T-cell (primary cell): ENCODE measurements at places on chromosomes 1 and 21. TPM values are rescaled to one million over a fixed set of nuclear protein-coding genes. Genes with fewer than 3 reads are reported as not detected.

GRCh38 chr1:93588206-93588605, 93.4 kb downstream of the BCAR3 start:
- DNase-seq: no peak

DNA sequence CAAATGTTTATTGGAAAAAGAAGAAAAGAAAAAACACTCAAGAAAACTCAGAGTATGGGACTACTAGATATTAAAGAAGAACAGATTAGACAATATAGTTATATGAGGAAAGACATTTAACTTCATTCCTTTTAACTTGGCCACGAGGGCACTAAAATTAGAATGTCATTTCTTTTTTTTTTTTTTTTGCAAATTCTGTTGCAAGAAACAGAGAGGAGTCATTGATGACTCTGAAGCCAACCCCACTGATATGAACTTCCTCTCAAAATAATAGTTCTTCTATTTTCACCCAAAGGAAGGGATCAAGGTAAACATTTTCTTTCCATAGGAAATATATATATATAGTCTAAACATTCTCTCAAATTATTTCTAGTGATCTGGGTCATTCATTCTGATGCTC, 24.6 kb upstream of the PEX19 start:
- no peak for DNase-seq

GRCh38 chr1:235404190-235404589, 37.0 kb downstream of the TBCE start:
- DNase-seq: no peak

GRCh38 chr1:92554216-92554615, 67.5 kb upstream of the GFI1 start:
- no peak for DNase-seq

DNA sequence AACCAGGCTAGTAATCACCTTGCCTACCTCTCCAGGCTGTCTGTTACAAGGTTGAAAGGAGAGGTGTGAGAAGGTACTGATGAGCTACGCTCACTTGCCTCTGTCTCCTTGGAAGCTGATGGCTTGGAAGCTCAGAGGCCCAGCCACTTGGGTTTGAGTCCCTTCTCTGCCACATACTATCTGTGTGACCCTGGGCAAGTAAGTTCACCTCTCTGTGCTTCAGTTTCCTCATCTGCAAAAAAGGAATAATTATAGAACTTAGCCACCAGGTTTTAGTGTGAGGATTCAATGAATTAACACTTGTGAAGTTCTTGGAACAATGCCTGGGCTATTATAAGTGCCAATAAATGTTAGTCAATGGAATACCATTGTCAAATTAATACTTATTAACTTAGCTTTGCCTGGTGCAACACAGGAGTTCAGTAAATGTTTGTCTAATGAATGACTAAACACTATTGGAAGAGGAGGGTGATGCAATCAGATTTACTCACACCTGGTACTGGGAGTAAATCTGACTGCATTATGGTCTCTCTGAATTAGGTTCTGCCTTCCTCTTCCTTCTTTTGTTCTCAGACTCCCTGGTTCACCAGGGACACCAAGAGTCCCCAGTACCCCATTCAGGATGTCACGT, 55.5 kb downstream of the TRABD2B start:
- no peak for DNase-seq

GRCh38 chr1:55986003-55986402, 593.4 kb downstream of the PLPP3 start:
- no peak for DNase-seq

- DNase-seq: peak; percentile 43
These were observed 701 bp downstream of the CEP170 start for GRCh38 chr1:243254233-243254926.

DNA sequence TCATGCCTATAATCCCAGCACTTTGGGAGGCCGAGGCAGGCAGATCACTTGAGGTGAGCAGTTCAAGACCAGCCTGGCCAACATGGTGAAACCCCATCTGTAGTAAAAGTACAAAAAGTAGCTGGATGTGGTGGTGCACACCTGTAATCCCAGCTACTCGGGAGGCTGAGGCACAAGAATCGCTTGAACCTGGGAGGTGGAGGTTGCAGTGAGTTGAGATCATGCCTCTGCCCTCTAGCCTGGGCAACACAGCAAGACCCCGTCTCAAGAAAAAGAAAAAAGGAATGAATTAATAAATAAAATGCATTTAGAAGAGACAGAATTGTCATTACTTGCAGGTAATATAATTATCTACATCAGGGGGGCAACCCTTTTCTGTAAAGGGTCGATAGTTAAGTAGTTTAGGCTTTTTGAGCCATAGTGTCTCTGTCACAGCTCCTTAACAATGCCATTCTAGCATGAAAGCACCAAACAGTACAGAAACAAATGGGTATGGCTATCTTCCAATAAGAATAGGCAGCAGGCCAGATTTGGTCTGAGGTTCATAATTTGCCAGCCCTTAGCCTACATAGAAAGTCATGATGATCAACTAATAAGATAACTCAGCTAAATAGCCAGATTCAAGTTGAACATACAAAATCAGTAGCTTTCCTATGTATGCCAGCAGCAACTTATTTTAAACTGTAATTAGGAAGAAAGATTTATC, 56.8 kb downstream of the RPRD2 start:
- no peak for DNase-seq

GRCh38 chr1:39639305-39640130, at the start of gene HEYL:
Gene HEYL (minus strand): TSS chr1:39639643. CDS start chr1:39639625, 18 bp downstream.
- DNase-seq: peak; percentile 40

GRCh38 chr21:38258521-38259485, 2.0 kb downstream of the KCNJ15 start:
- DNase-seq: no peak

DNA sequence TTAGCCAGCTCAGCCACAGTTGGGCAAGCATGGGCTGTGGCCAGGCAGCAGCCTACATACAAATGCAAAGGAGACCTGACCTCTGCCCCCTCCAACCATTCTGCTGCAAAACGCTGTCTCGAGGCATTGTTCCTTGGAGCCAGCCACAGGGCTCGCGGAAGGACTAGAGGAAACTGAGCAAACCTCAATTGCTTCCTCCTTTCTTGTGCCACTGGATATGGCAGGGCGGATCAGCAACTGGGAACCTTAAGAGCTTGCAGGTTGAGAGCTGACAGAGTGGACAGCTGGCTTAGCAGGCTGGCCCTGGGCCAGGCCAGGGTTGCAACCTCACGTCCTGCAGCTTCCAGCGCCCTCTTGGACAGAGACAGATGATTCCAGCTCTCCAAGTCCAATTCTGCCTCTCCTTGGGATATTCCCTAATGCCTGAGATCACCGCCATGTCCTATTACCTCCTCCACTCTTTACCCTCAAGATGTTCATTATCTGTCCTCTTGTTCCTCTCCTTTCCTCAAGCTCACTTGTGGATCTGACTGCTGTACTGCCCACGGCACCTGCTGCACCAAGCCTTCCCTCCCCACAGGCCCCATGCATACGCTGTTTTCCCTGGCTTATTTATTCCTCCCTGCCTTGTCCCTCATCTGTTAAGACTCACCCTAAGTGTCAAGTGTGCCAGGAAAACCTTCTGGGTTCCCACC, 67.5 kb downstream of the SDC3 start:
- DNase-seq: no peak

- DNase-seq: no peak
These were observed 39.4 kb downstream of the RCSD1 start for GRCh38 chr1:167669209-167670124.

DNA sequence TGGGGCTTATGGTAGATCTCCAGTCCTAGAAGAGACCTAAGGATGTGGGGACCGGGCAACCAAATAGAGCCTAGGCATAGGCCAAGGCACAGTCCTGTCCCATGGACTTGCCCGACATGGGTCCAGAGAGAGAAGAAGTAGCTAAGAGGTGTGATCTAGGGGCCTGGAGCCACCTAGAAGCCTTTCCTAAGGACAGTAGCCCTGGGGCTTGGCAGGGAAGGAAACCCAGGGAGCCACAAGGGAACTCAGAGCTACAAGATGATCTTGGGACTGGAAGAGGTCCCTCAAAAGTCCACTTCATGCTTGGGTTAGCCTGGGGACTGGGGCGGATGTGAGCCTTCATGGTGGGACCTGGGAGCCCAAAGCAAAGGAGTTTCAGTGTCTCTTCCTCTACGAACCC, 18.8 kb downstream of the IRF2BP2 start:
- DNase-seq: no peak

DNA sequence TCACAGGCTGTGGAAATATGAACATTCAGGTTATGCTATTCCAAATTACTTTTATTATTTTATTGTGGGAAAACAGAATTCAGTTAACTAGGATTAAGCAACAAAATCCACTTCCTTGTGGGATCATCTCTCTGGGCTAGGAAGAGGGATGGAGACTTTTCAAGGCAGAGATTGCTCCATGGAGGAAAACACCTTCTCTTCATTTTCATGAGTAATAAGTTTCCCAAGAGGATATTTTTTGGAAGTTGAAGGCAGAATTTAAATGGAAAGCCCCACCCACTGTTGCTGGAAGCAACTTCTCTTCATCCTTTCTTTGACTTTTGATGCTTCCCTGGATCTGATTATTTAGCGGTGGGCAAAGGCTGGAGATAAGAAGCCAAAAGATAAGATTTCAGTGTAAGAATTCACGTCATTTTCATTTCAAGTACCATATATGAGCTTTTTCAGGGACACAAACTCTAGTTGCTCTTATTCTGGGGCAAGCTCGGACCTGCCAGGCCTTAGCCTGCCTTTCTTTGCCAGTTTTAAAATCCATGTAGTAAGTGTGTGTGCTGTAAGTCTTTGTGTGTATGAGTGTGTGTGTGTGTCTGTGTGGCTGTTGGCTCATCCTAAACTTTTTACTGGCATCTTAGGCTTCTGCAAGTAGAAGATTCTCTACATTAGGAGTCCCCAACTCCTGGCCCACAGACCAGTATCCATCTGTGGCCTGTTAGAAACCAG, 11.7 kb upstream of the IL24 start:
- DNase-seq: no peak

- DNase-seq: no peak
These were observed 91.9 kb upstream of the SLC25A33 start for GRCh38 chr1:9447215-9447960.

DNA sequence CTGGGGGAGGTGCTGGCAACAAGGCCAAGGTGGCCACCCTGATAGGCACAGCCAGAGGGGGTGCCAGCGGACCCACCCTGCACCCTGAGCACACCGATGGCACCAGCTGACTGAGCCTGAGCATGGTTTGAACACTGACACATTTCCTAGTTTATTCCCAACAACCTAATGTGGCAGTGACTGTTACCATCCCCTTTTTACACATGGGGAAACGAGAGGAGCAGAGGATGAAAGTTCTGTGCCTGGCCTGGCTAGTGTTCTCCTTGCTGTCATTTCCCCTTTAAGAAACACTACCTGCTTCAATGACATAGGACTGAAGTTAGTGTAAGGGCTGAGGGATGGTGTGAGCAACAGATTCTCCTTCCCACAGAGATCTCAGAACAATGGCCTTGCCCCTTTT, 15.3 kb downstream of the CLDN14 start:
- no peak for DNase-seq

PIGM gene
- total RNA-seq: 3.4 TPM

RAP1GAP gene
- total RNA-seq: 1.0 TPM

CELA2A gene
- not detected for total RNA-seq

ARPC5 gene
- 69.8 TPM for total RNA-seq

CCDC181 gene
- not detected for total RNA-seq

HSPB7 gene
- not detected for total RNA-seq

PTPN14 gene
- 0.36 TPM for total RNA-seq
